CD4-positive, alpha-beta T cell treated with Interleukin-15 for 4 hours (primary cell): ENCODE measurements at places on chromosomes 11 and 22.
A peak's percentile ranks its signal among the peaks of the same experiment; 100 is the strongest.

DNA sequence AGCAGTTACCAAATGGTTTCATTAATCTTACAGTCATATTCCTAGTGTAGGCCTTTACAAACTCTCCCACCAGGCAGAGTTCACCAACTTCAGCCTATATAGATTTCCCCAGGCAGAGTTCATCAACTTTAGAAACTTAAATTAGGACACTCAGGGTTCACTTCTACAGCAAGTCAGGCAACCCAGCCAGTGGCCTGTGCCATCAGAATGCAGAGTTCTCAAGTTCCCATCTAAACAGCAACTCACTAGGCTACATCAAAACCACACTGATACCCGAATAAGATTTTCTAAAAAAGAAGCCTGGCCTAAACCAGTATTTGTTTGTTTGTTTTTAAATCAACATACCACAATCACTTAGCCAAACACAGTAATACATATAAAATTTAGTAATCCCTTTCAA, 33.7 kb downstream of the PICALM start:
- DNase-seq, result no peak

GRCh38 chr22:37340331-37341262, 58.3 kb downstream of the CYTH4 start:
- DNase-seq, result no peak

DNA sequence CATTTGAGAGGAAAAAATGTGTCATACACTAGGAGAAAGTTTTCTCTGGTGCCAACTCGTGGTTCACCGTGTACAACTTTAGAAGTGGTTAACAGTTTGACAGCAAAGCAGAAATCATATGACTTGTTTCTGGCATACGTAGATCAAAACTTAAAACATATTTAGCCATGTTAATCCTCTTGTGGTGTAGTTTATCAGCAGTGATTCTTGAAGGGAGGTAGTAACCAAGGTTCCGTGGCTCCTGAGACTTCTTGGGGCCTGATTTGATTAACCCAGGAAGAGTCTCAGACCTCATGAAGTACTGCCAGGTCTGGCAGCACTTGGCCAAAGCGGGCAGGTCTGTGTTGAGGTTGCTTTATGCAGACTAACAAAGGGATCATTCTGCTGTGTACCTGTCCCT, 40.5 kb downstream of the SREBF2 start:
- DNase-seq, result peak; percentile 47

DNA sequence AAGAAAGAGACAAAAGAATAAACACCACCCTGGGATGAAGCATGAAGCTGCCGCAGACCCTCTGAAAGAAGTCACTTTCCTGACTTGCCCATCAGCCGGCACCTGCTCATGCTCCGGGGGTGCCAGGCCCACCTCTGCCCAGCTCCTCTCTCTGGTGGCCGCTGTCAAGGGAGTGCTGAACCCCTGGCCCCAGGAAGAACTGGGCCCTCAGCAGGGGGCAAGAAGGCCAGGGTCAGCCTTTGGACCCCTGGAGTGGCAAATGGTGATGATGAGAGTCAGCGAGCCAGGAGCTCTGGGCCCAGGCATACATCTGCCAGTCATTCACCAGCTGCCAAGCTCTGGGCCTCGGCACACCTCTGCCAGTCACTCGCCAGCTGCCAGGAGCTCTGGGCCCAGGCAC, 17.4 kb downstream of the TTLL8 start:
- no peak for DNase-seq

DNA sequence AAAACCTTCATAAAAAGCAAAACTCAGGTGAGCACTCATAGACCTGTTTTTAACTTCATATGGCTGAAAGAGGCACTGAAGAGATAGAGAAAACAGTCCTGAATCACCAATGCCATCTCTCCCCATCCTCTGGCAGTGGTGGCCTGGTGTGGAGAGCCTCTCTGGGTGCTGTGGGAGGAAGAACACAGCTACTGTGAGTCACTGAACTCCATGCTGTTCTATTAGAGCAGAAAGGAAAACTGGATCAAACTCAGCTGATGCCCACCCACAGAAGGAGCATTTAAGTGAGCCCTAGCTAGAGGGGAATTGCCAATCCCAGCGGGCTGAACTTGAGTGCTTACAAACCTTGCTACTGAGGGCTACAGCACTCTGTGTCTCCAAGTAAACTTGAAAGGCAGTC, 115.3 kb upstream of the SESN3 start:
- DNase-seq, result no peak

- DNase-seq, result no peak
Observed at GRCh38 chr11:3913921-3914320, 58.5 kb downstream of the STIM1 start.

- DNase-seq, result no peak
Observed at GRCh38 chr11:95337972-95338429, 107.0 kb upstream of the SESN3 start.

DNA sequence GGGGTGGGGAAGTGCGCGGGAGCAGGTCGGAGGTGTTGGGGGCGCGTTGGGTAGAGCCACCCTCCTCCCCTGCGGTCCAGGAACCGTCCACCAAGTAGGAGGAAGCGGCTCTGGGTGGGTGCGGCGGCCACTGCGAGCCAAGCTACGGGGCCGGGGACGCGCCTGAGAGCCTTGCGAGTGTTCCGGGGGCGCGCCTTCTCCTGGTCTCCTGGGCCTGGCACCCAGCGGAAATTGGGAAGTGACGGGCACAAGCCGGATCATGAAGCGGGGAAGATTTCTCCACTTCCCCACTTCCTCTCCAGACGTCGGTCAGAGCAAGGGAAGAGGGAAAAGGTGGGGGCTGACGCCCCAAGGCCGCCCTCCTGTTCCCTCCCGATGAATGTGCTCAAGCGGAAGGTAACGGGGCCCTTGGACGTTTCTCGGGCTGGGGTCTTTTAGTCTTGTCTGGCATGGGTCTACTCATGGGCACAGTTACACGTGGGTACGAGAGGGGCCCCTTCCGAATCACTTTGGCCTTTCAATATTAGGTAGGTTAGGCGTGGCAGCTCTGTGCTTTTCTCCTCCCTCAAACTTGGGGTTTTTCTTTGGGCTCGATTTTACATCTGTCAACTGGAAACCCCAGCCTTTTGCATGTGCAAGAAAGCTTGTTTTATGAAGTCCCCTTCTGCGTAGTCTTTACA, 865 bp downstream of the RBM14 start:
- DNase-seq, result peak; percentile 38

DNA sequence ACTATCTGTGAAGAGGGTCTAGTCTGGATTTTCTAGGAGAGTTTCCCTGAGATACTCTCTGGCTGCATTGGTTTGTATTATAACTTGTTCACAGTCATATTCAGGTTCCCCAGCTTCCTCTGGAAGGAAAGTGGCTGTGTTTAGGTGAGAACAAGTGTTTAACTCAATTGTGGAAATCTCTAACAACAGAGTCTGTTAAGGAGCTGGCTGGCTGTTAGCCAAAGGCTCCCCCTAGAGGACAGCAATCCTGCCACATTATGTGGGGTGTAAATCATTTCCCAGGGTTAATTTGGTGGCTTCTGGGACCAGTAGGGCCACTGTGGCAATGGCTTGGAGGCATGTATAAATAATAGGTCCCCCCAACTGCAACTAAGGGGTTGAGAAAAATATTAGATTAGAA, 18.4 kb downstream of the MS4A6E start:
- DNase-seq, result no peak
